ENCODE measurements at places on chromosomes 12 and 14.

GRCh38 chr14:51444353-51445000, 204.4 kb downstream of the TMX1 start:
- no peak for DNase-seq

- no peak for DNase-seq
Measured at GRCh38 chr12:113232840-113233585, 11.7 kb downstream of the TPCN1 start.

DNA sequence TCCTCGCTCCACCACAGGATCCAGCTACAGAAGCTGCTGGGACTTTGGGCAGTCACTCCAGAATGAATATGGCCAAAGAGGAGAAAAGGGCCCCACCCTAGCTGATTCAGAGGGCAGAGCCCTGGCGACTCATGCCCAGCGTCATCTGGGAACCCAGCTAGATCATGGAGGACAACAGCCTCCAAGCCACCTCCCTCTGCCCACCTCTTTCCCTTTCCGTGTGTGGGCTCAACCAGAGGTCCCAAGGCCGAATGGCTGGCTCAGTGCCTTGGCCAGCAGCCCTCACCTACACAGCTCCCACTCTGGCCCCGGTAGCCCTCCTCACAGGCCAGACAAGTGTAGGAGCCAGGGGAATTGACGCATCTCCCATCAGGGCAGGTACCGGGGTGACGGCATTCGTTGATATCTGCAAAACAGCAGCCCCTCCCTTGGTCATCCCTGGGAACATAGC, 17.4 kb downstream of the ISCA2 start:
- DNase-seq, result no peak

DNA sequence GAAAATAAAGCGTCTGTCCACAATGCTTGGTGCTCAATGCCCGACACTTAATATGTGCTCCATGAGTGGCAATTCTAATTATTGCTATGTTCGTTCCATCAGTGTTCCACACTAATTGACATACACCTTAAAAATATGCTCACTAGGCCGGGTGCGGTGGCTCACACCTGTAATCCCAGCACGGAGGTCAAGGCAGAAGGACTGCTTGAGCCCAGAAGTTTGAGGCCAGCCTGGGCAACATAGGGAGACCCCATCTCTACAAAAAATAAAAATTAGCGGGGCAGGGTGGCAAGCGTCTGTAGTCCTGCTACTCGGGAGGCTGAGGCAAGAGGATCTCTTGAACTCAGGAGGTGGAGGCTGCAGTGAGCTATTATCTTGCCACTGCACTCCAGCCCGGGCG, 635 bp upstream of the HECTD4 start:
- no peak for DNase-seq

DNA sequence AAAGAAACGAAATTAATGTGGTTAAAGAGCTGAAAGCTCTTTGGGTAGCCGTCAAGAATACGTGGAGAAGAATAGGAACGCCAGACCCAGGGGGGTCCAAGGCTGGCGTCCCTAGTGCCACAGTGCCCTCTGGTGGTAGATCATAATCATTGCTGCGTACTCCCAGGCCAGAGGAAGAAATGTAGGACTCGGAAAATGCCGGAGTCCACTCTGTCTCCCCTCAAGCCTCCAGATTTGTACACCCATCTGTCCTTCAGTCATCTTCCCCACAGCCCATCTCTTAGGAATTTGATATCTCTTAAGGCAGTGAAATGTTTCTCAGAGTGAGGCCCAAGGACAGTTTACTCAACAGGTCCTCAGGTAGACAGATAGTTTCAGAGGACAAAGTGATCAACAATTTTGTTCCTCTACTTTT, 25.4 kb upstream of the PLEKHG6 start:
- peak; percentile 23 for DNase-seq

DNA sequence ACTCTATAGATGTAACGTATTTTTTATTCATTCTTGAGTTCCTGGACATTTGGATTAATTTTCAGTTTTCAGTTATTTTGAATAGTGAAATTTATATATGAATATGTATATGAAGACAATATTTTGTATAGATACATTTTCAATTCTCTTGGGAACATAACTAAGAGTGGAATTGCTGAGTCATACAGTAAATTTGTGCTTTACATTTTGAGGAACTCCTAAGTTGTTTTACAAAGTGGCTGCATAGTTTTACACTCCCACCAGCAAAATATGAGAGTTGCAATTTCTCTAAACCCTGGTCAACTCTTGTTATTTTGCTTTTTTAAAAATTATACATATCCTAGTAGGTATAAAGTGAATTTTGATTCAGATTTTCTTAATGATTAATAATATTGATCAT, 1838.6 kb upstream of the SEL1L start:
- no peak for DNase-seq

DNA sequence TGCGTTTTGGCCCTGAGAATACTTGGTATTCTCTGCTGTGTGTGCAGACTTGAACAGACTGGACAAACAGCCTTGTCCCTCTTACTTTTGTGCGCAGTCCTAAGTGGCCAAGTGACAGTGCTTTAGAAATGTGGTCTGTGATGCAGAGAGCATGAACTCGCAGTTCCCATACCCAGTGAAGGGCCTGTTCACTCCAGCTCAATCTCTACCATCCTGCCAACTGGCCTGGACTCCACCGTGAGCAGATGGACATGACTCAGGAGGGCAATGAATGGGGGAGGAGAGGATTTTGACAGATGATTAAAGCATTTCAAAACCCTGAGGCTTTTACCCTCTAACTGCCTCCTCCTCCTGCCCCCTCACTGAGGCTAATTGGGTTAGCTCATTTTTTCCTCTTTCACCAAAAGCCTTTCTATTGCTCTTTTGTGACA, 62.5 kb upstream of the PYGL start:
- DNase-seq, result peak; percentile 75

GRCh38 chr12:131097202-131098177, 143.8 kb downstream of the ADGRD1 start:
- DNase-seq, result no peak

- DNase-seq, result no peak
Measured at GRCh38 chr12:72901685-72902084, 629.5 kb downstream of the TRHDE start.

- DNase-seq, result no peak
Measured at GRCh38 chr12:46983959-46984841, 95.2 kb upstream of the PCED1B start.

DNA sequence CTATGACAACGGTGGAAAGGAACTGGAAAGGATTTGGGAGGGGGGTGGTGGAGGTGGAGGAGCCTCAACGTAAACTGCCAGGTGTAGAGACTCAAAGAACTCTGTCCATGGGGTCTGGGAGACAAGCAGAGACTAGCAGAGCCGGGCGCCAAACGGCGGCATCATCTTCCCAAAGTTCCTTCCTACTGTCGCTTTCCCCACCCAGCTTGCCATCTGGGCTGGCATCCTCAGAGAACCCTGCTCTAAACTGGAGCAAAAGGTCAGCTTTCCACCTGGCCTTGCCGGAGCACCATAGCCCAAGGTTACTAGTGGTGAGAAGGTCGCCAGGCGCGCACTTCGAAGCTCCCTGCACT, 4.0 kb upstream of the IRF2BPL start:
- no peak for DNase-seq

DNA sequence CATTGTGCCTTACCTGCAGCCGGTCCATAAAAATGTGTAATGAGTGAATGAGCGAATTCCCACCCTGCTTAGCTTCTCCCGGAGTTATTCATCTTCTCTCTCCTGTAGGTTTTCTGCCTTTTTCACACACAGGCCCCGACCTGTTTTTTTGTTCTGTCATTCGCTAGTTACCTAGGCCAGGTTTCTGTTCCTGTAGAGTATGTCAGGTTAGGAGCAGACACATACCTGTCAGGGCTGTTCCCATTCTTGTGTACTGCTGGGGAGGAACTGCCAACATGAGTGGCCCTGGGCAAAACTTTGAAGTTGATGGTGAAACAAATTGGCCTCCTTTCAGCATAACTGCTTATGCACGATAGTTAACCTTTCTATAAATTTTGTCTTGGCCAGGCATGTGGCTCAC, 140.1 kb downstream of the SYNE2 start:
- no peak for DNase-seq

DNA sequence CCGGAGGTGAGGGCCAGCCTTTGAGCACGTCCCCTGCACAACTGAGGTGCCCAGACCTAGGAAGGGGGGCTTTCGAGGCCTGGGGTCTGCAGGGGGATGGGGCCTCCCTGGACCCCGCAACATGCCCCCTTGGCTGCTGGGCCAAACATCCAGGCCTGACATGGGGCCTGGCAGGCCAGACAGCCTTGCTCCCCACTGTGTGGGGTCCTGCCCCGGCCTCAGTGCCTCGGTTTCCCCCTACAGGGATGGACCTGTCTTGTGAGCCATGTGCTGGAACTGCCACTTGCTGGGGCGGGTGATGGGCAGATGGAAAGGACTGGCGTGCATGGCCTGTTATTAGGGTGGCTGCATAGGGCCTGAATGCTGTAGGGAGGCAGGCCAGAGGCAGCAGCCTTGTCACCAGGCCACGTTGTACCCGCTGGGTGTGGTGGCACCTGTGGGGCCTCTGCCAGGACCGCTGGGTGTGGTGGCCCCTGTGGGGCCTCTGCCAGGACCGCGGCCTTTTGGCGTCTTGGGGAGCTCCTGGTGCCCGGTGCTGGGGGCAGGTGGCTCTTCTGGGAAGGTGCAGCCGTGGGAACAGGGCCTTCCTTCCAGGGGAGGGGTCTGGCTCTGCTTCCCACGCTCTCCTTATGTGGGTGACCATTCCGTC, 20.4 kb downstream of the ASPG start:
- DNase-seq, result no peak

DNA sequence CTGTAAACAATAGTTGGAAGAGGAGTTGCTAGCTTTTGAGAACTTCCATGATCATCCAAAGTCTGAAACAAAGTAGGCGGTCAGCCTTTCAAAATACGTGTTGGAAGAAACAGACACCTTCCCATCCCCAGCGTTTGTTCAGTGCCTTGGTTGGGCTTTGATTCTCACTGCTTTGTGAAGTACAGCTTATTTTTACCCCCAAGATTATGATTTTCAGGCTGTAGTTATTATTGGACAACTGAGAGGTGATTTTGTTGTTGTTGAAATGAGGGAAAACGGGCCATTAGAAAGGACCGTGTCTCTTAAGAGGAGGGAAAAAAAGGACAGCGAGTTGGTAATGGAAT, 921 bp upstream of the CEP83 start:
- DNase-seq, result no peak

All from AG09309 (cell line).